ENCODE measurements at places on chromosomes 11 and 22.

GRCh38 chr22:32204856-32205722, at the start of gene RFPL2:
RFPL2 (minus strand) TSS chr22:32205073; CDS start chr22:32202451, 2,622 bp downstream.
- DNase-seq = no peak

DNA sequence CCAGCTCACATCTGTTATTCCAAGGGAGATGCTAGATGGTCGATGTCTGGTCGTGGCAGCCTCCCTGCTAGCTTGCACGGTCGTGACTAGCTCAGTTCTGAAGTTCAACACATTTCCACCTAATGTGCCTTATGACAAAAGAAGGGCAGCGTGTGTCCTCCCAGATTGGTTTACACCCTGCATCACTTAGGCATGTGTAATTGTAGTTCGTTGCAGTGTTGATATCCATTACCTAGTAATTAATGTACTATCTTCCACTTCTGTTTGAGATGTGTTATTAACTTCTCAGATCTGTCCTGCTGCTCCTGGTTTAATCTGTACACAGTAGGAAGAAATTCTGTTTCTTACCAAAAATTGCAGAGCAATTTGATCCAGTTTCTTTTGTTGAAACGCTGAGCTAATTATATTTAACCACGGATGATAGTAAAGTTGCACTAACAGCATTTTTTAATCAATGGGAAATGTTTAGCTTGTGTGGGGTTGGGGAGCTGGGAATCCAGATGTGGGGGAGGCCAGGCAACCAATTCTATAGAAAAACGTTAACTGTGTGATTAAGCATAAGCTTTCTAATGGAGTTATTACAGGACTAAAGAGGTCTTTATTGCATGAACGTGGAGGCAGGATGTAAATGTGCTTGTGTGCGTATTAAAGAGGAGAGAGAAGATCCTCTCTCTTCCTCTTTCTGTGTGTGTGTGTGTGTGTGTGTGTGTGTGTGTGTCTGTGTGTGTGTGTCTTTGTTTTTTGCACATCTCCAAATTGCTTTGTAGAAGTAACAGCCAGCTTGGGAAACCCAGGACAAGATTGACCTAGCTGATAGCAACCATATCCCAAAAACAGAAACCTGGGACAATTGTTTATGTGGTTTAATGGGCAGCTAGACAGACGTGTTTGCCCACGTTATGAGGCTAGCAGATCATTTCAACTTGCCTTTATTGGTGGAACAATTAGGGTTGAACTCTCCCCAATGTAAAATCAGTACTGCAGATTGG, 145.7 kb upstream of the TTC12 start:
- DNase-seq = no peak

DNA sequence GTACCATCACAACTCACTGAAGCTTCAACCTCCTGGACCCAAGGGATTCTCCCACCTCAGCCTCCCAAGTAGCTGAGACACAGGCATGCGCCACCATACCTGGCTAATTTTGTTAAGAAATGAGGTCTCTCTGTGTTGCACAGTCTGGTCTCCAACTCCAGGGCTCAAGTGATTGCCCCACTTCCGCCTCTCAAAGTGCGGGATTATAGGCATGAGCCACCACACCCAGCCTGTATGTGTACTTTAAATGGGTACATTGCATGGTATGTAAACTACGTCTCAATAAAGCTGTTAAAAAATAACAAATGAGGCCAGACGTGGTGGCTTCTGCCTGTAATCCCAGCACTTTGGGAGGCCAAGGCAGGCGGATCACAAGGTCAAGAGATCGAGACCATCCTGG, 36.2 kb upstream of the DDX6 start:
- no peak for DNase-seq

- DNase-seq = no peak
Observed at GRCh38 chr22:46241396-46242007, 8.6 kb downstream of the CDPF1 start.

- DNase-seq = no peak
Observed at GRCh38 chr22:27394806-27395404, 406.7 kb downstream of the MN1 start.

GRCh38 chr22:50485221-50486131, 1.2 kb upstream of the MIOX start:
- DNase-seq = no peak

- no peak for DNase-seq
Observed at GRCh38 chr11:1496091-1496760, 9.6 kb upstream of the MOB2 start.

DNA sequence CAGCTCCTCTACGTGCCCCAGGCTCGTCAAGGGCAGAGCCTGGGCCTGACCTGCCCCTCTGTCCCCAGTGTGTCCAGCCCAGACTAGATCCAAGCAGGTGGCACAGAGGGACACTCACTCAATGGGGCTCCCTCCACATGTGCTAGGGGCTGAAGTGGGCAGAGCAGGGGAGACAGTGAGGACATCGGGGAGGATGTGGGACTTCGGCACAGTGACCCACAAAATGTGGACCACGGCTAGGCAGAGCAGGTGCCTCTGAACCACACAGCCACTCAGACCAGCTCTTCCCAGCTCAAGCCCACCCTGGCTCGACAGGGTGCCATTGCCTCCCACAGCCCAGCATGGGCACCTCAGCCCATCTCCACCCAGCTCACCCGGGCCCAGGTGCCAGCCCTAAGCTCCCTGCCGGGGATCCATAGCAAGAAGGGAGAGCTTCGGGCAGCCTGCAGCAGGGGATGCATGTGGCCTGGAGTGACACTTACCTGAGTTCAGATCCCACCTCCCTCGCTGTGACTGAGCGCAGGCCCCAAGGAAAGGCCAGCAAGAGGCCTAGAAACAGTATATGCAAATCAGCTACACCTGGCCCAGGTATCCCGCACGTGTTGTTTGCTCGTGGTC, 46.9 kb upstream of the RTL6 start:
- DNase-seq = no peak

DNA sequence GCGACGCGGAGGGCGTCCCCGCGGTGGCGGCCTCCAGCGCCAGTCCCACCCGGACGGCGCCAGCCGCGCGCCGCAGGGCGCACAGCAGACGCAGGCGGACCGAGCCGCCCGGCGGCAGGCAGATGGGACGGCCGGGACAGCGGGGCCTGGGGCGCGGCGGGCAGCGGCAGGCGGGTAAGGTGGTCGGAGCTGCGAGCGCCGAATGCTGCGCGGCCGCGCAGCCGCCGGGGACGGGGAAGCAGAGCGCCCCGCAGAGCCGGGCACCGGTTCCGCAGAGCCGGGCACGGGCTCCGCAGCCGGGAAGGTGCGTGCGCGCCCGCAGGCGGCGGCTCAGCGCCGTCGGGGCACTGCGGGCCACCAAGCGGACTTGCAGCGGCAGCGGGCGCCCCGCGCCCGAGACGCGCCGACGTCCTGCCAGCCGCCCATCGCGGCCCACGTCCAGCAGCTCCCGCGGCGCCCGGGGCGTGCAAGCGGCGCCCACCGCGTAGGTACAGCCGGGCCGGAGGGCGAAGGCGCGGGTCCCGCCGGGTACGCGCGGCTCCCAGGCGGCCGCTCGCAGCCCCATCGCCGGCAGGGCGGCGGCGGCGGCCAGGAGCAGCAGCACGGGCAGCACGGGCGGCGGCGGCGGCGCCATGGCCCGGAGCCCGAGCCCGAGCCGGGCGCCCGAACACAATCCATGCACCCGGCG, 739 bp downstream of the CELSR1 start:
- DNase-seq = no peak

GRCh38 chr11:21037850-21038249, 368.5 kb downstream of the NELL1 start:
- no peak for DNase-seq
